ENCODE measurements at places on chromosomes 2 and 18. TPM values are rescaled to one million over a fixed set of nuclear protein-coding genes. Genes with fewer than 3 reads are reported as not detected.

GRCh38 chr2:205462681-205463345 is 219.5 kb upstream of the NRP2 start:
- DNase-seq: no peak
- no peaks in the 10 kb centered on the region for H3K27me3 ChIP-seq
- H3K4me1 ChIP-seq: no peaks in the 10 kb centered on the region
- H3K36me3 ChIP-seq: no peaks in the 10 kb centered on the region
- no peak overlapping the region for H3K4me3 ChIP-seq

DNA sequence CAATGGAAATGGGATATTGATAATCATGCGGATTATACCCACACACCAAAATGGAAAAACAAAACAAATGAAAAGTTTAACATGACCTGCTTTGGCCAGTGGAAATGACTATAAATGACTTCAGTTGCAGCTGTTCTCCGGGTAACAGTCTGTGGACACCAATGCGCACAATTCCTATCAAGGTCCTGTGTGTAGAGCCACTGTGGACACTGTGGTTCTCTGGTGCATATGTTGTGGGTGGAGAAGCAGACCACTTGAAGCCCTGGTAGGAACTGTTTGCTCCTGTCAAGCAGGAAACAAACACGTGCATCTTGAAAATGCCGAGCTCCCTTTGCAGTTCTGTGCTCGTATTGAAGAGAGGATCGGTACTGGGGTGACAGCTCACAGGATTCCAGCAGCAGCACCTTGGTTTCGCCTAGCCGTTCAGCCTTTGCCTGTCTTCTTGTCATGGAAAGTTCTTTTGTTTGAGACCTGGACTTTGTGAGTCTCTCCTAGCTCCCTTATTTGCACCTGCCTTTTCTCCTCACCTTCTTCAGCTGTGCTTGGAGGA is 32.9 kb downstream of the NCK2 start:
- H3K27ac ChIP-seq: no peak overlapping the region
- H3K4me1 ChIP-seq: peaks cover 19% of the 10 kb centered on the region
- no peak for DNase-seq
- H3K36me3 ChIP-seq: no peaks in the 10 kb centered on the region

- H3K27me3 ChIP-seq: no peaks in the 10 kb centered on the region
- peak; percentile 94 for DNase-seq
- H3K27ac ChIP-seq: peak within 1 kb of the TSS; percentile 74
Measured at GRCh38 chr2:201182650-201183364, at the start of gene CASP10. Gene CASP10 (plus strand): TSS chr2:201183141. CDS start chr2:201185778, 2,637 bp downstream.

DNA sequence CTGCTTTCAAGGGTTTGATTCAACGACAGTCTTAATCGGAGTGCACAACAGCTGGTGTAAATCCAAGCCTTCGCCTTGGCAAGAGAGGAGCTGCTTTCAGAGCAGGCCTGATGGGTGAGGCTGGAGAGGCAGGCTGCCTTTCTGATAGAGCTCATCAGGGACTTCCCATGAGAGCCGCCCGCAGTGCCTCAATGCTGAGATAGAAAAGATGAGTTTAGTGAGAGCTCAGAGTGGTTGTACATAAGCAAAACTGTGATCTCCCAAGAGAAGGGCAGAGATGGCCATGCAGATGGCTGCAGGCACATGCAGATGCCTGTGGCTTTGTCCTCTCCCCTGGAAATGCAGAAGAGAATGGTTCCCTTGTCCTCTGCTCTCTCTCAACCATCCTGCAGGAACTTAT is 122.1 kb downstream of the ARL4C start:
- peaks cover 1% of the 10 kb centered on the region for H3K27me3 ChIP-seq
- H3K4me1 ChIP-seq: no peaks in the 10 kb centered on the region
- no peak for DNase-seq
- H3K27ac ChIP-seq: no peak overlapping the region
- H3K4me3 ChIP-seq: no peak overlapping the region
- H3K36me3 ChIP-seq: no peaks in the 10 kb centered on the region

The EVX2 gene
- not detected for total RNA-seq

GRCh38 chr2:68218343-68218901 is 33.9 kb downstream of the PPP3R1 start:
- peaks cover 25% of the 10 kb centered on the region for H3K4me1 ChIP-seq
- DNase-seq: no peak
- H3K27ac ChIP-seq: no peak overlapping the region
- H3K36me3 ChIP-seq: peaks cover 2% of the 10 kb centered on the region
- H3K4me3 ChIP-seq: no peak overlapping the region

- no peaks in the 10 kb centered on the region for H3K36me3 ChIP-seq
- no peak for DNase-seq
Measured at GRCh38 chr2:197088694-197089093, 162.2 kb upstream of the PGAP1 start.

GRCh38 chr2:54787755-54788366 is 64.4 kb downstream of the EML6 start:
- H3K36me3 ChIP-seq: no peaks in the 10 kb centered on the region
- H3K27me3 ChIP-seq: no peaks in the 10 kb centered on the region
- peaks cover 8% of the 10 kb centered on the region for H3K4me1 ChIP-seq
- H3K4me3 ChIP-seq: no peak overlapping the region
- no peak overlapping the region for H3K27ac ChIP-seq

- peaks cover 1% of the 10 kb centered on the region for H3K27me3 ChIP-seq
- peaks cover 27% of the 10 kb centered on the region for H3K4me1 ChIP-seq
- H3K4me3 ChIP-seq: peak overlapping the region; percentile 51
- peak; percentile 80 for DNase-seq
- H3K27ac ChIP-seq: no peak overlapping the region
Measured at GRCh38 chr2:98868548-98869271, 67.3 kb downstream of the CRACDL start.

GRCh38 chr2:131085646-131086045 is 7.6 kb downstream of the FAM168B start:
- peaks cover 27% of the 10 kb centered on the region for H3K36me3 ChIP-seq
- no peak overlapping the region for H3K4me3 ChIP-seq
- H3K4me1 ChIP-seq: peaks cover 29% of the 10 kb centered on the region
- no peak for DNase-seq

GRCh38 chr2:98487806-98488189 is 43.1 kb downstream of the INPP4A start:
- DNase-seq: peak; percentile 66
- H3K27ac ChIP-seq: no peak overlapping the region
- H3K4me3 ChIP-seq: peak overlapping the region; percentile 34
- no peaks in the 10 kb centered on the region for H3K36me3 ChIP-seq

The STARD6 gene
- total RNA-seq: not detected

GRCh38 chr18:908758-909724 is 4.4 kb downstream of the ADCYAP1 start:
- no peaks in the 10 kb centered on the region for H3K36me3 ChIP-seq
- H3K27me3 ChIP-seq: peaks cover 59% of the 10 kb centered on the region
- H3K4me1 ChIP-seq: no peaks in the 10 kb centered on the region
- no peak for DNase-seq

The ERFE gene
- total RNA-seq: not detected

DNA sequence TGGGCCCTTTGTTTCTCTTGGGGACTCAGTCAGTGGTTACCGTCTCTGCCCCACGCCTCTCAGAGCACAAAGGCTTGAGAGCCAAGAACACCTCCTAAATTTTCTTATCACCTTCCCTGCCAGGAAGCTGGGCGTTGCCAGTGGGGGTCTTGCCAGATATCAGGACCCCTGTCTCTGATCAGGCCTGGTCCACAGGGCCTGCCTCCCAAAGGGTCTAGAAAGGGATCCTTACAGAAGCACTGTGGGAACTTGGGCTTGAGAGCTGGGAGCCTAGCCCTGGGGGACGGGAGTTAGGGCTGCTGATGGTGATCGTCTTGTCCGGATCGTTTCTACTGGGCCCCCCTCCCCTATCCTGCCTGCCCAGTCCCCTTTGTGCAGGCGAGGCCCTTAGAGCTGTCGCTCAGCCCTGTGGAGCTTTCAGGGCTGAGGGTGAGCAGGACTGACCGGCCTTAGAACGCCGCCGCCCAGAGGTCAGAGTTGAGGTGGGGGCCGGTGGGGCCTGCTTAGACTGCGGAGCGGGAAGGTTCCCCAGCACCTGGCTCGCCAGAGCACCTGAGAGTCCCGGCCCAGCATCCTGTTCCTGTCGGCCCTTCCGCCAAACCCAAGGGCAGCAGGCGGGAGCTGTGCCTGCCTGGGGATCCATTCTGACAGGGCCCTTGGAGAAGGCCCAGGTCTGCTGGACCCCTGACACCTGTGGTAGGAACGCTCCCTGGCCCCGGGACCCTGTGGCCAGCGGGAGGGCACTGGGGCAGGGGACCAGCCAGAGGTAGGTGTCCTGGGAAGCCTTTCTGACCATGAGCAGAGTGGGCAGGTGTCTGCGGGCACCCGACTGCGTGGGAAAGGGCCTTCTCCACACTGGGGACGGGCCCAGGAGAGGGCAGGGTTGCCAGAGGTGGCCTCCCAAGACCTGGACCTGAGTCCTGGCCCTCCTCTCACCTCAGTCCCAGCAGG is 956 bp downstream of the ESPNL start:
- H3K36me3 ChIP-seq: no peaks in the 10 kb centered on the region

The USP14 gene
- total RNA-seq: 57.4 TPM

- peaks cover 38% of the 10 kb centered on the region for H3K4me1 ChIP-seq
- peak overlapping the region; percentile 26 for H3K4me3 ChIP-seq
- peaks cover 33% of the 10 kb centered on the region for H3K27me3 ChIP-seq
- peak; percentile 92 for DNase-seq
- H3K27ac ChIP-seq: no peak overlapping the region
- H3K36me3 ChIP-seq: no peaks in the 10 kb centered on the region
Measured at GRCh38 chr2:8525582-8526402, 156.1 kb upstream of the ID2 start.

DNA sequence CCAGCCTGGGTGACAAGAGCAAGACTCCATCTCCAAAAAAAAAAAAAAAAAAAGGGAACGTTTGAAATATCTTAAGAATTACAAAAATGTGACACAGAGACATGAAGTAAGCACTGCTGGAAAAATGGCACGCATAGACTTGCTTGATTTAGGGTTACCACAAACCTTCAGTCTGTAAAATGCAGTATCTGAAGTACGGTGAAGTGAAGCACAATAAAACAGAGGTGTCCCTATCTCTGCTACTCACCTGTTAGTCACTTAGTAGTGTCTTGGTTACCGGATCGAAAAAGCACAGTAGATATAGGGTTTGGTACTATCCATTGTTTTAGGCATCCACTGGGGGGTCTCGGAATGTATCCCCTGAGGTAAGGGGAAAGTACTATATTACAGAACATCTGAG is 11.6 kb upstream of the GREB1L start:
- H3K36me3 ChIP-seq: no peaks in the 10 kb centered on the region
- H3K4me1 ChIP-seq: no peaks in the 10 kb centered on the region
- H3K4me3 ChIP-seq: no peak overlapping the region
- DNase-seq: no peak
- H3K27ac ChIP-seq: no peak overlapping the region
- no peaks in the 10 kb centered on the region for H3K27me3 ChIP-seq

The ICOS gene
- not detected for total RNA-seq

The ECEL1 gene
- not detected for total RNA-seq

The CFC1 gene
- not detected for total RNA-seq

- peaks cover 7% of the 10 kb centered on the region for H3K27me3 ChIP-seq
- H3K36me3 ChIP-seq: no peaks in the 10 kb centered on the region
- H3K4me3 ChIP-seq: no peak overlapping the region
- no peak overlapping the region for H3K27ac ChIP-seq
- no peak for DNase-seq
Measured at GRCh38 chr2:72109904-72110303, 37.8 kb downstream of the CYP26B1 start.

DNA sequence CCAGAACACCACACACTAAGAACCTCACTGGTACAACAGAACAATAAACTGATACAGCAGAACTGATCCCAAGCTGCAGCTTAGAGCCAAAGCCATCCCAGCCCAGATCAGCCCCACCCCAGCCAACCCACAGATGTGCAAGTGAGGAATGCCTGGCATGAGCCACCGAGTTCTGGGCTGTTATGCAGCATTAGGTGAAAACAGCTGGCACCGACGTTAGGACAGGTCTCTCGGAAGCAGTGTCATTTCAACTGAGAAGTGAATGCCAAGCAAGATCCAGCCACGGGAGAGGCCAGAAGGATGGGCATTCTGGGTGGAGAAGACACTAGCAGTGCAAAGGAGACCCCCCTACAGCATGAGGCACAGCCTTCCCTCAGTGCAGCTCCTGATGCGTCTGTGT is 38.9 kb downstream of the ADCY3 start:
- no peak overlapping the region for H3K27ac ChIP-seq
- no peaks in the 10 kb centered on the region for H3K36me3 ChIP-seq
- peaks cover 9% of the 10 kb centered on the region for H3K27me3 ChIP-seq
- H3K4me1 ChIP-seq: peaks cover 24% of the 10 kb centered on the region
- no peak for DNase-seq

The MROH2A gene
- total RNA-seq: 0.04 TPM

DNA sequence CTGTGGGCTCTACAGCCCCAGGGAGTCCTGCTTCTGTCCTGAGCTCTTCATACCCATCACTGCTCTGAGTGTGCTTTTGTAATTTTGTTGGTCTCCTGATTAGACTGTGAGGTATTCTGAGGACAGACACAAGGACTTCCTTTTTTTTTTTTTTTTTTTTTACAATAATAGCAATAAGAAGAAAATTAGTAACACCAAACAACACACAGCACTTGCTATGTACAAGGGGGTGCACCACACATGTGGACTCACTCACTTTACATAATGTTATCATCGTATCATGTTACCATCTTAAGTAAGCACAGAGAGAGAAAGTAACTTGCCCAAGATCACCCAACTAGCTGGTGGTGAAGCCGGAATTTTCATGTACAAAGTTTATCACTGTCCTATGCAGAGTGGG is 34.6 kb downstream of the MBP start:
- H3K4me3 ChIP-seq: no peak overlapping the region
- H3K4me1 ChIP-seq: no peaks in the 10 kb centered on the region
- no peaks in the 10 kb centered on the region for H3K36me3 ChIP-seq
- H3K27me3 ChIP-seq: no peaks in the 10 kb centered on the region
- no peak for DNase-seq

DNA sequence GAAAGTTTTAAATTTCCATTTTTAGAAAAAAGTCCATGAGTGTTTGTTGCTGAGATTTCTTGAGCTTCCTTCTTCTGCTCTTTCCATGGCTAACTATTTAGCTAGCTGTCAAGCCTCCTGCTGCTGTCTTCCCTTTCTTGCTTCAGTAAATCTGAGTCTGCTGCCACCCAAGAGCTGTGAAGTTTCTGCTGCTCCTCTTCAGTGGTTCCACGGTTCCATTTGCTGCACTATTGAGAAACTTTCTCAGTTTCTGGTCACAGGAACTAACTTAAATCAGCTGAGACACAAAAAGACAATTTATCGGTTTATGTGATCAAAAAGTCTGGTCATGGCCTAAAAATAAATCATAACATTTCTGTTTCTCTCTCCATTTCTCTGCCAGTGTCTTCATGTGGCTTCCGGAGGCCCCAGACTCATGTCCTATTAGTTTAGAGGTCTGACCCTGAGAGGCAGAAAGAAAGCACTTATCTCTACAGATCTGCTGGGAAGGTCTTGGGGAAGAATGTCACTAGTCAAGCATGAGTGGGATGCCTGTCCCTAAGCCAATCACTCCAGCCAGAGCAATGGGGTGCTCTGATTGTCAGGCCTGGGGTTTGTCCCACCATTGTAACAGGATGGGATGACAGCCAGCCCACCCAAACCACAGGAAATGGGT is 73.0 kb upstream of the ARL4C start:
- H3K36me3 ChIP-seq: no peaks in the 10 kb centered on the region
- DNase-seq: no peak
- H3K4me1 ChIP-seq: peaks cover 26% of the 10 kb centered on the region
- H3K27ac ChIP-seq: no peak overlapping the region
- peaks cover 2% of the 10 kb centered on the region for H3K27me3 ChIP-seq

The UPP2 gene
- total RNA-seq: not detected

The ABCG5 gene
- total RNA-seq: 5.8 TPM

GRCh38 chr18:48493434-48494230 is 45.2 kb upstream of the CTIF start:
- DNase-seq: no peak
- H3K27ac ChIP-seq: no peak overlapping the region
- no peaks in the 10 kb centered on the region for H3K36me3 ChIP-seq
- H3K27me3 ChIP-seq: no peaks in the 10 kb centered on the region
- H3K4me3 ChIP-seq: no peak overlapping the region
